ENCODE measurements at places on chromosomes 5 and 9.

DNA sequence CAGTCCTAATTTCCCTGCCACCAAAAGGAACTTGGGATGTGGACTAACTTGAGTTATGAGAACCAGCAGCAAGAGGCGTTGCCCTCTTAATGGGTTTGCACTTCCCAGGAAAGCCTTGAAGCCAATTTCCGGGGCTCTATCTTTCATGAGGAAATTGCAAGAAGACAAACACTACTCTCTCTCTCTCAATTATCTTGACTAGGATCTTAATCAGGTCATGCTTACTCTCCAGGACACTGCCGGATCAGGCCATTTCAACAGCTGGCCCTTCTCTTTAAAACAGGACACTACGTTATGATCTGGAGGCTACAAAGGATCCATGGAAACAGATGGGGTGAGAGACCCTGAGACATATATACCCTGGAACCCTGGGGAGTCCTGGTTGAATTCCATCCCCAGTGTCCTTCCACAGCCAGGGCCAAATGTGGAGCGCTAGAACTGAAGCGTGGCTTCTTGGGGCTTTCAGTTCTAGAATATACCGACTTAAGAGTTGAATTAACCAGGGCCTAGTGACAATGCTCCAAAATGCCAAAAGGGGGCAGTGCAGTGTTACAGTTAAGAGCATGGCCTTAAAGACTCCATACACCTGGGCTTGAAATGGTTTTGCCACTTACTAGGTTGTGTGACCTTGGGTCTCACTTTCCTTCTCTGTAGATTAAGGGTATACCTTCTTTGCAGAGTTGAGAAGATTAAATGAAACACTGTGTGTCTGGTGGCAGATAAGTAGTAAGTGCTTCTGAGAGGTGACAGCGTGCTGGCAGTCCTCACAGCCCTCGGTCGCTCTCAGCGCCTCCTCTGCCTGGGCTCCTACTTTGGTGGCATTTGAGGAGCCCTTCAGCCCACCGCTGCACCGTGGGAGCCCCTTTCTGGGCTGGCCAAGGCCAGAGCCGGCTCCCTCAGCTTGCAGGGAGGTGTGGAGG, 21.1 kb downstream of the FAM219A start:
- peak; percentile 53 for DNase-seq

- no peak for DNase-seq
Measured at GRCh38 chr9:38062498-38063362, 6.3 kb downstream of the SHB start.

DNA sequence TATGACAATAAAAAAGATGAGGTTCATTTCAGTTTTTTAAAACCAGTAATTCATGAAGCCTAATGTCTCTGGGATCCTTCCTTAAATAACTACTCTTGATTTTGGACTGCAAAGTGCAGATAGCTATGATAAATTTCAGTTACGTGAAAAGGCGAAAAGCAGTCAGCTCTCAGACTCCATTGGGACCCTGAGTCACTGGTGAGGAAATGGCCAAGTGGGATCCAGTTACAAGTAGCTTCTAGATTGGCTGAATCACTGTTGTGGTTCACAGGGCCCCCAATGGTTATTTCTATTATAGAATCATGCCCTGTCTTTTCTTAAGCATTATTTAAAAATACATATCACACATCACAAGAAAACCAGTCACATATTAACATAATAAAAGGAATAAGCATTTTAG, 31.1 kb upstream of the PPP3R2 start:
- no peak for DNase-seq

- DNase-seq, result no peak
Measured at GRCh38 chr9:123266655-123267399, 1.6 kb downstream of the STRBP start.

GRCh38 chr5:68456756-68457217, 241.2 kb downstream of the PIK3R1 start:
- no peak for DNase-seq

GRCh38 chr5:109865637-109866036, 175.9 kb downstream of the MAN2A1 start:
- no peak for DNase-seq

- no peak for DNase-seq
Measured at GRCh38 chr5:56710826-56711590, 104.3 kb upstream of the MAP3K1 start.

GRCh38 chr5:173391031-173391430, 62.8 kb upstream of the STC2 start:
- DNase-seq, result no peak

DNA sequence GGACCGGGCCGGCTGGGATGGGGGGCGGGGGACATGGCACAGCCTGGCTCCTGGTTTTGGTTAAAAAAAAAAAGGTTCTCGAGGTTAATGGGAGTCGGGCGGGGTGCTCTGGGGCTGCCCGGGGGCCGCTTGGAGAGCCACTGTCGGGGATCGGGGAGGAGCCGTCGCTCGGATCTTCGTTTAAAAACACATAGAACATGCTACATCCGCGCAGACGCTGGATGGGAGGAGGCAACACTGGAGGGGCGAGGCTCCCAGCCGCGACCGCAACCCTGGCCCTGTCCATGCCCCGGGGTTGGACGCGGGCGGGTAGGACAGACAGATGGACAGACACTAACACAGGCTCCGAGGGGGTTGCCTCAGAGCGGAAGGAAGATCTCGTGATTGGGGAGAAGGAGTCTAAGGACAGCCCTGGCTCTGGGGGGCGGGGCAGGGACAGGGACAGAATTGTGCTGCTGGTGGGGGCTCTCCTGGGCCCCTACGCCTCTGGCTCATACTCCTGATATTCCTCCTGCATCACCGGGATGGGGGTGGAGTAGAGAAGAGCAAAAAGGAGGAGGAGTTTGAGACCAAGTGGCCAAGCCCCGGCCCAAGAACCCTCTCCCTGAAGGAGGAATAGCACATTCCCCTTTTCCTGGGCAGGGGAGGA, 9.9 kb downstream of the SNCB start:
- DNase-seq, result no peak

DNA sequence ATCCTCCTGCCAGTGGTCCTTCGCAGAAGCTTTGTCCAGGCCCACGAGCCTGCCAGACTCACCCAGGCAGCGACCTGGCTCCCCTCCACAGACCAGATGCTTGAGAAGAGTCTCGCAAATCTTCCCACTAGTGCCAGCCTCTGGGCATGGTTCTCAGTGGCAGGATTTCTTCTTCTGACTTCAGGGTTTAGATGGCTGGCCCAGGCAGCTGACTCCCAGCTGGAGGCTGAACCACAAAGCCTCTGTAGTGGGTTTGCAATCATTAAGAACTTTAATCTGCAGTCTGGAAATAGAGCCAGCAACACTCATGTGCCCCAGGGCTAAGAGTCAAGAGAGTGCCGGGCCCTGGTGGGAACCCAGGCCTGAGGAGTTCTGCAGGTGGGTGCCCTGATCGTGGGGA, 90.6 kb upstream of the ICE1 start:
- DNase-seq, result no peak

- DNase-seq, result peak; percentile 83
Measured at GRCh38 chr5:150485693-150486401, 22.1 kb upstream of the NDST1 start.

- no peak for DNase-seq
Measured at GRCh38 chr9:94949370-94949769, 222.9 kb downstream of the AOPEP start.

- no peak for DNase-seq
Measured at GRCh38 chr5:132418881-132419280, 49.4 kb downstream of the SLC22A5 start.

GRCh38 chr5:9284272-9284671, 261.6 kb downstream of the SEMA5A start:
- no peak for DNase-seq

DNA sequence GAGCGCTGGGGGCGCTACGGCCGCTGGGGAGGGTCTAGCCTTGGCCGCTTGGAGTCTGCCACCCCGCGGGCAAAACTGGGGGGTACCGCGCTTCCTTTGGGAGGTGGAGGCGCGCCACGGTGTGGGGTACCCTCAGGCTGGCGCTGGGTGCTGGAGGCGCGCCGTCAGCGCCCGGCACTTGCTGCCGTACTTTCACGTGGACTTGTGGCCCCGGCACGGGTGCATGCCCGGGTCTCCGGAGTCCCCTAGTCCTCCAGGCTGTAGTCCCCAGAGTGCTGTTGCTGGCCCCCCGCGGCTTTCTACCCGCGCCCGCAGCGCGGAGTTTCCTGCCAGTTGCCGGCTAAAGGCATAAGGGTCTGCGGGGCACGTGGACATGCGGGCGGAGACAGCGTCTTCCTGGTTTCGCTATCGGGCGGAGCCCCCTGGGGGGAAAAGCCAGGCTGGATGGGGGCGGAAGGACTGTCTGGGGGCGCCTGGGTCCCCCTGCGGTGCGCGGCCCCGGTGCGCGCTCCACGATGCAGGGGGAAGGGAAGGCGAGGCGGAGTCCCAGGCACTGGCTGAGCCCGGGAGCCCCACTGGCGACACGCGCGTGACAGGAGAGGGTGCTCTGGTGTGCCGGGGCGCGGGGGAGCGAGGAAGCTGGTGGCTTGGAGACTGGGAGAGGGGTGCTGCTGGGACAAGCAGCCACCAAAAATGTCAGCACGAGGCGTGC, 666 bp downstream of the PPARGC1B start:
- peak; percentile 67 for DNase-seq

GRCh38 chr5:126464016-126464415, 40.8 kb downstream of the GRAMD2B start:
- DNase-seq, result no peak

GRCh38 chr9:104981543-104982129, 53.7 kb upstream of the ABCA1 start:
- no peak for DNase-seq

DNA sequence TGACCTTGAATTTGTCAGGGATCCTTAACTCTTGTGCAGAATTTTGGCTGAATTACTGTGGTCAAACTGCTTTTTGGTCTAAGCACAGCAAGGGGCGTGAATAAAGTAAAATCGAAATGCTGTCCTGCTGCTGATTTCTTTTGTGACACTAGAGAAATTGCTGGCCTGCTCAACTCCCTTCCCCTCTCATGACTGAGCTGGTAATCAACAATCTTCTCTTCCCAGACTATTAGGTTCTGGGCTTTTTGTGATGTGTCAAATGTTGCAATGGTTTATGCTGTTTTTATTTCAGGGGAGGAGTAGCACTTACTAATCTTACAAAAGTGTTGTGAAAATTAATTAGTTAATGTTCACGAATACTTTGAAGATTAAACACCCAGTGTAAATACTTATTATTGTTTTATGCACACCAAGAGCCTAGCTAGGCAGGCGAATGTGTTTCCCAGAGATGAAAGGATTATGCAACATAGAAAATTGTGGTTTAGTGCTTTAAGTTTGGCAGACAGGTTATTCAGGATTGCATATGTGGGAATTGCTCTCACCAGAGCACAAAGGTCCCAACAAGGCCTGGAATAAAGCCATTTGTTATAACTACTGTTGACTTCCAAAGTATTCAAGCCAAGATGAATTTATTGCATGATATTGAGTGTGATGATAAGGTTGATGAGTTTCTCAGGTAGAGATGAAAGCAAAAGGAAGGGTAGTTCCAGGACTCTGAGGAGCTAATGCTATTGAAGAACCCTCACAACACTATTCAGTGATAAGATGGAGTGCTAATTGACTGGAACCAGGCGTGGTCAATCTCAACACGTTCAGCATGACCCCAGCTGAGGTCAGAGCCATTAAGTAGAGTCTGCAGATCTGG, 280.7 kb upstream of the ZNF608 start:
- DNase-seq, result no peak

DNA sequence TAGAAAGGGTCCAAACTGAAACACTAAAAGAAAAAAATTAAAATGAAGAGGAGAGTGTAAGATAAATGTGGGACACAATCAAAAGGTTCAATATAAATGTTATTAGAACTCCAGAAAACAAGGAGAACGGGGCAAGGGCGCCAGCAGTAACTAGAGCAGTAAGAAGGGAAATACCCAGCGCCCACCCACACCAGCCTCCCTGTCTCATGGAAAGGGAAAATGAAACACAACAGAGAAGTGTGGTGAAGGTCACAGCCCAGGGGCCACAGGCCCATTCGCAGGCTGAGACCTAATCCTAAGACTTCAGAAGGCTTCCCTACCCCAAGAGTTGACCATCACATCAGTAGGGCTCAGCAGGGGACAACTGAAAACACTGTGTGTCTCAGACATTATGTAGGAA, 45.8 kb upstream of the CLK4 start:
- no peak for DNase-seq

GRCh38 chr5:169474226-169474625, 109.3 kb upstream of the SPDL1 start:
- DNase-seq, result no peak

- DNase-seq, result no peak
Measured at GRCh38 chr5:139708877-139709581, 60.9 kb downstream of the CXXC5 start.

DNA sequence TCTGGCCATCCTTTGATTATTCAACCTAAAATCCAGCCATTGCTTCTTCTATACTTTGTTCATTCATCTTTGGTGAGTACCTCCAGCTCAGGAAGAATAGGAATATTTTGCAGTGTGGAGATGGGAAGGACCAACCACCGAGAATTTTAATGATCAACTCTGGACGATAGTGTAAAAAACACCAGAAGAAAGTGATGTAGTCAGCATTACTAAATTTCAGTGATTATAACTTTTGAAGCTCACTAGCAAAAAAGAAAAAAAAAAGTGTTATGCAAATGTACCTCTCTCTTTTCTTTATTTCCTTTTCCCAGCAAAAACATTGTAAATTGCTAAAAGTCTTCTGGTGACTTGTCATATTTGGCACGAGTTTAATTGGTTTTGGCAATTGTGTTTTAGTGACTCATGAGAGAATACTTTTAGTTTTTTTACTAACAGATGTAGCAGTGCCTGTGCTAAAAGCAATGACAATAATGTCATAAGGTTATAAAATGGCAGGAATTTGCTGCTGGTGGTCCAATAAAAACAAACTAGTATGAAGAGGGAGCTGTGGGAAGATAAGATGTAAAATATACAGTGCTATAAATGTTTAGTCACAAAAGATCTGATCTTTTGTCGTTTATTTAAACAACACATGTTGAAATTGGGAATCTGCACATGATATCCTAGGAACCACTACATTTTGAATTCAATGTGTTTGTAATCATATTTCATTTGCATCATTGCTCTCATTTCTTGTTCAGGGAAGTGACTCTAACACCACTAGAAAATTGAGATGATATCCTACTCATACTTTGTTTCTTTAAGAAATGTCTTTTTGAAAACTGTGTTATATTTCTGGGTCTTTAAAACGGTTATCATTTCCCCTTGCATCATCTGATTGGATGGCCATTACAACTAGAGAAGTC, 81.3 kb upstream of the ERCC6L2 start:
- DNase-seq, result no peak

DNA sequence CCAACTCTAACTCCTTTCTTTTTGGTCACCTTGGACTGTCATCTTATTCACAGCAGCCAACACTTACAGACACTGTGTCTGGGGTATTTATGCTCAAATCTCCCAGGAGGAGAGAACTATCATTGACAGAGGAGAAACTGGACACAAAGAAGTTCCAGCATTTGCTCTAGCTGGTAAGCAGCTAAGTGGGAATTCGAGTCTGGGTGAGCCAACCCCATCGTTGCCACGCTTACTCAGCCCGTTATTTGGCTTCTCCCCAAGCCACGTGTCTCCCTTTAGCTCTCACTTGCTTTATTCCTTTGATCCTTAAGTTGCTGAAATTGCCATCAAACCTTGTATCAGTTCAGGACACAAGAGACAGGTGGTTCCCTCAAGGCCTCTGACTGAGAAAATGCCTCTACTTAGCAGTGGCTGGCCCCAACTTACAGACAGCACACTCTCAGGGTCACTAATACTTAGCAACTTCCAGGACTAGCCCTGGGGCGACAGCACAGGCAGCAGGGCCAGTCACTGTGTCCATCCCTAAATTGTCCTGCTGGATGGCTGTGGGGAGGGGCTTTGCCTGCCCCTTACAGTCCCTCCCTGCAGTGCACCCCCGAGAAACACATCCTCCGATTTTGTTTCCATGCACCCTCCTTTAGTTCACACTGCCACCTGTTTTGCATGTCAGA, 1.4 kb downstream of the SLC36A2 start:
- no peak for DNase-seq

GRCh38 chr9:6869081-6869948, 111.5 kb downstream of the KDM4C start:
- DNase-seq, result no peak
